Activated T-helper 1 cell treated with Interleukin-2 at 50 U/mL for 16 hours (primary cell): ENCODE measurements at places on chromosomes 12 and 14.

DNA sequence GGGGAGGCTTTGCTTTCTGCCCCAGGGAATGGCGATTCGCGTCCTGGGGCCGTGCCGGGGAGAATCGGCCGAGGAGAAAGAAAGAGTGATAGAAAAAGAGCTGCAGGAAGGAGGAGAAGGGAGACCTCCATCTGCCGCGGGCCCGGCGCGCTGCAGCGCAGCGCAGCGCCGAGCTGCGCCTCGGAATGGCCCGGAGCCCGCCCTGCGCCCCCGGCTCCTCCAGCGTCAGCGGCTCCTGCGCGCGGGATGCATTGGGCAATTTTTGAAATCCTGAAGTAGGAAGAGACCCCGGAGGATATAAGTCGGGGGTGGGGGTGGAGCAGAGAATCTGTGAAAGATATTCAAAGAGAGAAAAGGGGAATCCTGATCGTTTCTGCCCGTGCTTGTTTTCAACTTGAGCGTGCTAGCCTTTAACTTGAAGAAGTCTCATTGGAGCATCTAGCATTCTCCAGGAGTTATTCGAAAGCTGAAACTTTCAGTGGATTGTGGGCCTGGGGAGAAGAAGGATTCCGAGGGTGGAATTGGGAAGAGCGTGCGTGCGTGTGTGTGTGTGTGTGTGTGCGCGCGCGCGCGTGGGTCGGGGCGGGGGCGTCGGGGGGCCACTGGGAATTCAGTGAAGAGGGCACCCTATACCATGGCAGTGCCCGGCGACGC is 441 bp downstream of the PDE3A start:
- DNase-seq: no peak

DNA sequence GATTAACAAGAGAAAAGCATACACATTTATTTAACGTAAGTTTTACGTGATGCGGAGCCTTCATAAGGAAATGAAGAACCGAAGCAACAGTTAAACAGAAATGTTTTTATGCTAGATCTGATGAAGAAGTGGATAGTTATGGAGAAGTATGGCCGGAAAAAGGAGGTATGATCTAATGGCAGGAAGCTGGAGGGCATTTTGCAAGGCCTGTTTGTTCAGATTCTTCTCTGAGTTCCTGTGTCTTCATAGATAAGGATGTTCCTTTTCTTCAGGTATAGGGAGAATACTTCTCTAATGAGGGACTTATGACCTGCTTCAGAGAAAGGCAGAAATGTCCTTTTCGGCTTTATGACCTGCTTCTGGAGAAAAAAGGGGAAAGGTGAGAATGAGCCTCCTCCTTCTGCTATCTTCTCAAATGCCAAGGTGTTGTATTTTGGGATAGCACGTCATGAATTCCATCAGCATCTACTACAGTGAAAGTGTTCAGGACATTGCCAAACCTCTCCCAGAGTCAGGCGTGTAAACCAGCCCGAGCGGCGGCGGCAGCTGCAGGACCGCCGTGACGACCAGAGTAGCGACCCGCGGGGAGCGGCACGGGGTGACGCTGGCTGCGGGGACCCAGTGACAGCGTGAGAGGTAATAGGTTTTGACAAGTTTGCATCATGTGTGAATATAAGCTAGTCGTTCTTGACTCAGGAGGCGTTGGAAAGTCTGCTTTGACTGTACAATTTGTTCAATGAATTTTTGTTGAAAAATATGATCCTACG is 33.7 kb upstream of the SGPP1 start:
- no peak for DNase-seq

DNA sequence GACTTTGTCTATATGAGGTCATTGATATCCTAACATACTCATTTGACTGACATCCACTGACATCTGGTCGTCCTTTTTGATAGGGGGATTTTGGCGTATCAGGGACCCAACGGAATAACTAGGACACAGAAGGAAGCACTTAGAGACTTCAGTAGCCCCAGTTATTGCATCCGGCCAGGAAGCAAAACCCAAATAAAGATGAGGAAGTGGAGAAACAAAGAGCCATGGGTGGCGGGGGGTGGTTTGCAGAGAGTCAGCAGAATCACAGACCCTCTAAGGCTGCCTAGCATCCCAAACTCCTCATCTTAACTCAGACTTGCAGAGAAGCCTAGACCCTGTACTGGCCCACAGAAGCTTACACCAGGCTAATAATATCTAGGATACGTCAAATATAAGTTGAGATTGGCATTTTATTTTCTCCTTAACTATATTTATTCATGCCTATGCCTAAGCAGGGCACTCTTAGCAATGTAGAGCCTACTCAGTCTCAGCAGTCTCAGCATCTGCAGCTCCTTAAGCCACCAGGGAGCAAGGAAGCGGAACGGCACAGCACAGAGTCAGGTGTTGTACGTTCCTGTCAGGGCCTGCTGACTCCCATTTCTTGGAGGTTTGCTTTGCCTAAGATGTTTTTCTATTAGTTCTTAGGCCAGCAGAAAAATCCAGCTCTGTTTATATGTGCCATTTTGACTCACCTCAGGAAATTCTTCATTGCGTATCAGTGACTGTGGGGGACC is 45.1 kb downstream of the KCNA1 start:
- no peak for DNase-seq

- no peak for DNase-seq
These were observed 35.9 kb downstream of the SLC8B1 start for GRCh38 chr12:113298861-113299545.

GRCh38 chr14:99806836-99807235 is 13.6 kb downstream of the EML1 start:
- DNase-seq: no peak

- no peak for DNase-seq
These were observed 128.4 kb downstream of the NTF3 start for GRCh38 chr12:5560265-5560664.

GRCh38 chr12:2666411-2666810 is 128.4 kb upstream of the FKBP4 start:
- no peak for DNase-seq

DNA sequence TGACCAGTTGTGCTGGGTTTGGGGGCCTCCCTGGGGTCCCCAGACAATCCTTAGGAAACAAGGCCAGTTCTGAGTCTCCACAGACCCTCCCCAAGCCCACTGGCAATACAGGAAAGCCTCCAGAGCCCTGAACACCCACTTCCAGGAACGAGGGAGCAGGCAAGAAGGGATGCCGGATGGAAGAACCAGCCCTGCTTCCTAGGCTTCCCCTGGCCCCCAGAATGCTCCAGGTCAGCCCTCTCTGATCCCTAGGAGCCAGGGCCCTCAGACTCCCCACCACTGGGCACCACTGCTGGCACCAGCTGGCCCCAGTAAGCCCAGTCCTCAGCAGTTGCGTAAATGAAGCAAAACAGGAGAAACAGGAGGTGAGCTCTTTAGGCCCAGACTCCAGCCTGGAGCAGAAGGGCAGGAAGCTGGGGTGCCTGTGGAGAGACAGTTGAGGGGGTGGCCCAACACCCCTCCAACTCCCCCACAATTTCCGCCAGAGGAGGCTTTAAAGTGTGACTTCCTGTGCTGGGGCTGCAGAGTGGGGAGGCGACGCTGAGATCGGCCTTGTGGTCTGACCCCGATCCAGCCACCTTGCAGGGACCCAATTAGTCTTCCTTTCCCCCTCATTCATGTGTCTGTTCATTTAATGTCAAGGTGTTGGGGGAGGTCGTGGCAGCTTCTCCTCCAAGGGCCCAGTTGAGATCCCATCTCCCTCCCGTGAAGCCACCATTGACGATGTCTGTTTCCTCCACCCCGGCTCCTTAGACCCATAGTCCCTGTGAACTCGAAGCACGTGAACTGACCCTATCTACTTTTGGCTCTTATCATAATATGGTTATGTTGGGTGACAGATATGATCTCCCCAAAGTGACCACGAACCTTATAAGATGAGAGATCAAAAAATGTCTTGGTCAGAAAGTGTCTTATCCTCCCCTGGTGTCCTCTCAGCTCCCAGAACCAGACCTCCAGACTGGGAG is 4.7 kb downstream of the TNFRSF1A start:
- DNase-seq: peak; percentile 56

DNA sequence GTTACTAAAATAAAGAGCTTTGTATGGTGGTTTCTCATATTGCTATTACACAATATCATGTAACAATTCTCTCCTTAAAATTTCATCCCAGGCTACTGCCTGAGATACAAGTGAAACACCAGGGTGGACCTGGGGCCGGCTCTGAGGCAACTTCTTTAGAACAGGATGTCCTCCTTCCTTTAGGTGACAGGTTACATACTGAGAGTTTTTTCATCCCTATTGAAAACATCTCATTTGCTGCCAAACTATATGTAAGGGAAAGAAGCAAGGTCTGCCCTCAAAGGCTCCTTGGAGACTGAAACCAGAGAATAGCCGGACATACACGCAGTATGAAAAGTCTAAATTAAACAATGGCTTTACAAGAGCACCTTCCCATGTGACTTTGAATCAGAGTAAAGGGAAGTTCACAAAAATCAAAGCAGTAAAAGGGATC is 139.9 kb downstream of the DUSP6 start:
- no peak for DNase-seq

DNA sequence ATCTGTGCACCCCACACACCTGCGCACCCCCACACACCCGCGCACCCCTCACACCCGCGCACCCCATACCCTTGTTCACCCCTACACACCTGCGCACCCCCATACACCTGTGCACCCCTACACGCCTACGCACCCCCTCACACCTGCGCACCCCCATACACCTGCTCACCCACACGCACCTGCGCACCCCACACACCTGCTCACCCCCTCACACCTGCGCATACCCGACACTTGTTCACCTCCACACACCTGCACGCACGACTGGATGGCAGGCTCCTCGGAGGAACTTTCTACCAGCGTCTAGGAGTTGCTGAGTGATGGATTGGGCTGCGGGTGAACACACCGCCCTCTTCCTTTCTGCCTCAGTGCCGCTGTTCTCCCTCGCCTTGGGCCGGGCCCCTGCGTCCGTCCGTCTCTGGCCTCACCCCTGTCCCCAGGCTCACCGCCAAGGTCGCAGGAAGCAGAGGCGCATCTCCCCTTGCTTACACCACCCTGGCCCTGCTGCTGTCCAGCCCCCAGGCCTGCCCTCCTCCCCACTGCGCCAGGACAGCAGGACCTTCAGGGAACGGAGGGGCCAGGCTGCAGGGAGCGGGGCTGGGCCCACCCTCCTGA is 20.7 kb upstream of the TMEM106C start:
- DNase-seq: no peak

DNA sequence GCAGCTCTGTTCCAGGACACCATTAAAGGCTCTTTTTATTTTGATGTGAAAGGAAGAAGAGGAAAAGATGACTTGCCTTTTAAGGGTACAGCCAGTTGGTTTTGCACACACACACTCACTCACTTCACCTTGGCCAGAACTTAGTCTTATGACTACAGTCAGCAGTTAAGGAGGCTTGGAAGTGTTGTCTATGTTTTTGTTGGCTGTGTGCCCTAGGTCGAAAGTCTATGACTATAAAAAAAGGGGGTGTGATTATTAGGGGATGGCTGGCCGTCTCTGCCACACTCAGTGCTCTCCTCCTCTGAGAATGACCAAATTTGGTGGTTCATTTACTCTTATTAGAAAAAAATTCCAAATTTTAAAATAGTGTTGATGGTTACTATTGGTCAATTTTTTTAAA is 139.5 kb upstream of the OTX2 start:
- no peak for DNase-seq

DNA sequence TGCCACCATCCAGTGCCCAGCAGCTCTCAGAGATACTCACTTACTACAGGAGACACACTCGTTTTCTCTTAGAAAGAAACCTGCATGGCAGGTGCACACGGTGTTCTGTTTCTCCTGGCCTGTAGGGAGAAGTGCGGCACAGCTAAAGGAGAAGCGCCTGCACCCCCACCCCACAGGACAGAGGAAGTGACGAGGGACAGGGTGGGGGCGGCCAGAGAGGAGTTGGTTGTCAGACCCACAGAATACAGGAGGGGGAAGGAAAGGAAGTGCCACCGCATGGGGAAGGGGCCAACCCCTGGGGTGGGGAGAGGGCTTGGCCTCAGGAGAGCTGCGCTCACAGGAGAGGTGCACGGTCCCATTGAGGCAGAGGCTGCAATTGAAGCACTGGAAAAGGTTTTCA is 8.8 kb downstream of the TNFRSF1A start:
- no peak for DNase-seq

- DNase-seq: no peak
These were observed 8.5 kb upstream of the PLEKHH1 start for GRCh38 chr14:67524634-67524963.

- DNase-seq: no peak
These were observed 67.6 kb upstream of the CDKN3 start for GRCh38 chr14:54329082-54329695.

GRCh38 chr12:27148791-27149190 is 66.4 kb upstream of the C12orf71 start:
- no peak for DNase-seq

GRCh38 chr12:78095623-78096022 is 264.9 kb downstream of the NAV3 start:
- no peak for DNase-seq

GRCh38 chr14:103374121-103374520 is 11.1 kb upstream of the MARK3 start:
- DNase-seq: no peak

DNA sequence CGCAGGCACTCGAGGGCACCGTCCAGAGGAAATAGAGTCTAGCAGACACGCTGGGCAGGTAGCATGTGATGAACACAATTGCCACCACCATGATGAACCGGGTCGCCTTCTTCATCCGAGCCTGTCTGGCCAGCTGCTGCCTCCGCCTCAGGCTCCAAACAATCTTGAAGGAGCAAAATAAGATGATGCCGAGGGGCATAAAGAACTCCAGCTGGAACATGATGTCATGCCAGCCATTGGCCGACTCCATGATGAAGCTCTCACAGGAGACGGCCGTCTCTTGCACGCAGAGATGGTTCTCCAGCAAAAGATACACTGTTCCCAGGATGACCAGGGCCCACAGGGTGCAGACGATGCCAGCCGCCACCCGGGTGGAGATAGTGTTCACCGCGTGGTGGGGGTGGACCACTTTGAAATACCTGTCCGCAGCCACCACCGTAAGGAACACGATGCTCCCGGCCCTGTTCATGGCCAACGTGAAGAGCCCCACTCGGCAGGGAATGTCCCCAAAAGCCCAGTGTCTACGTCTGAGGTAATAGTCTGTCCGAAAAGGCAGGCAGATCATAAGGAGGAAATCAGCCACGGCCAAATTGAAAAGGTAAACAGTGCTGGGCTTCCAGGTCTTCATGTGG is 945 bp downstream of the HCAR1 start:
- no peak for DNase-seq

DNA sequence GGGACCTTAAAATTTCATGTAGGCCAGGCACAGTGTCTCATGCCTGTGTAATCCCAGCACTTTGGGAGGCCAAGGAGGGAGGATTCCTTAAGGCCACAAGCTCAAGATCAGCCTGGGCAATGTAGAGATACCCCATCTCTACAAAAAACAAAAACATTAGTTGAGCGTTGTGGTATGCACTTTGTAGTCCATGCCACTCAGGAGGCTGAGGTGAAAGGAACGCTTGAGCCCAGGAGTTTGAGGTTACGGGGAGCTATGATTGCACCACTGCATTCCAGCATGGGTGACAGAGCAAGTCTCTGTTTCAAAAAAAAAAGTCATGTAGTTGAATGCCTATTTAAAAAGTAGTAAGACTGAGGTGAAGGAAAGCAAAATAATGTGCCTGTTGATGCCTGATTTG is 83.5 kb downstream of the TTC6 start:
- no peak for DNase-seq

DNA sequence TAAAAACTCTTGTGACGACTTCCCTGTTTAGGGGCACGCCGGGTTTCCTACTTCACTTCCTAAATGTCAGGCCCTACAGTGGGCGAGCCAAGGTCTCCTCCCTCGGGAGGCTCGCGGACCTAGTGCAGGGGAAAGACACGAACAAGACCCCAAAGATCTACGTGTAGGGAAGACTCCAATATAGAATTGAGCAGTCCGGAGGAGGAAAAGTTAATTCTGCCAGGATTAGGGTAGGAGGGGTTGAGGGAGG is 564 bp downstream of the ATXN3 start:
- DNase-seq: no peak

- DNase-seq: no peak
These were observed 3.1 kb downstream of the NUMB start for GRCh38 chr14:73455294-73455693.
